ENCODE measurements at places on chromosomes 5 and 9.
A peak's percentile ranks its signal among the peaks of the same experiment; 100 is the strongest.

DNA sequence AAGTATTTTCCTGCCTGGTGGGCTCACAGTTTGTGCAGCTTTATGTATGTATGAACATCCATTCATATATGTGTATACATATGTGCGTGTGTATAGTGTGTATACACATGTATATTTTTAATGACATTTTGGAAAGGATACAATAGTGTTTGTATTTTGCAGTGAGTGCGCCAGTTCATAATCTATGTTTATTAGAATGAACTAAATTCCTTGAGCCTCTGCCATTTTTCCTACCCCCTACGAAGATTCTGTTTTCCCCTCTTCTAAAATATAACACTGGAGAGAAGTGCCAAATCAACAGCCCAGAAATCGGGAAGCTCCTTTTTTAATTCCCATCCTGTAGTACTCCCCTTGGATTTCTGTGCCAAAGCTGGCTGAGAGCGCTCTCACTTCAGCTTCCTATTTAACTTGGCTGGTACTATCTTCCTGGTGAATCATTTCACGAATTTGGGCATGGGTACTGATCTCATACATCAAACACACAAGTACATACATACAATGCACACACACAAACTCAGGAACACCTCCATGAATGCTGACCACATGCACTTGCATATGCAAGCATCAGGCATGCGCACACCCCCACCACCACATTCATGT lies 578.4 kb upstream of the WWC1 start:
- no peak for DNase-seq

GRCh38 chr9:21564175-21564574 lies 82.1 kb upstream of the IFNE start:
- no peak for DNase-seq

DNA sequence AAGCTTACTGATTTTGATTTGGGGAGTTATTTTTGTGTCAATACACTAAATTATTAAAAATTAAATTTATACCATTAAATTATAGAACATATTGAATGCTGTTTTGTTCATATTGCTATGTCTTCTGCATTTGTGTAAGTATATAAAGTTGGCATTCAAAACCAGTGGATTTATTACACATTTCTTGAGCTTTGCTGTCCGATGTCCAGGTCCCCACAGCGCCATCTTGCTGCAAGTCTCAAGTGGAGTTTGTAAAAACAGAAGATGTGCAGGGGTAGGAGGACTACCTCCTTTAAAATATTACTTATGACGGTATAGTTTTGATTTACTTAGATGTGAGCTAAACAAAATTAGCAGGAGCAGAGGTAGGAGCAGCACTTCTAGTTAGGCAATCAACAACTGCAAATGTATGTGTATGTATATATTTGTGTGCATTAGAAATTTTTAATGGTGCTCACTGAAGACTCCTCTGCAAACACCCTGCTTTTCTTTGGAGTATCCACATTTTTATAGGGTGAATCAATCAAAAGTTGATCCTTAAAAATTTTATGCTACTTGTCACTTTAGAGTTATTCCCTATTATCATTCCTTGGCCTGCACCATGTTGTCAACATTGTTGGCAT lies 37.4 kb downstream of the CPEB4 start:
- no peak for DNase-seq

DNA sequence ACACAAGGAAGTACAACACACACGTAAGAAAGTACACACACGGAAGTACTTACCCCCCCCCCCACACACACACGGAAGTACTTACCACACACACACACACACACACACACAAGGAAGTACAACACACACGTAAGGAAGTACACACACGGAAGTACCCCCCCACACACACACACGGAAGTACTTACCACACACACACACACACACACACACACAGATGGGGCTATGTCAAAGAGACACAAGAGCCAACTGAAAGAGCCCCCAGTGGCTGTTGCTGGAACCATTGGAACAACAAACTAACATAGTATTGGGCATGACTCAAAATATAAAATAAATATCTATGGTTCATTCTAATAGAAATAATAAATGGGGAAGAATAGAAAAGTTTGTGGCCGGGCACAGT lies 4.9 kb upstream of the MAPK9 start:
- DNase-seq: no peak

- no peak for DNase-seq
These were observed 41.4 kb downstream of the PDE8B start for GRCh38 chr5:77251921-77252320.

- DNase-seq: no peak
These were observed 199.4 kb downstream of the SREK1 start for GRCh38 chr5:66343370-66344071.

DNA sequence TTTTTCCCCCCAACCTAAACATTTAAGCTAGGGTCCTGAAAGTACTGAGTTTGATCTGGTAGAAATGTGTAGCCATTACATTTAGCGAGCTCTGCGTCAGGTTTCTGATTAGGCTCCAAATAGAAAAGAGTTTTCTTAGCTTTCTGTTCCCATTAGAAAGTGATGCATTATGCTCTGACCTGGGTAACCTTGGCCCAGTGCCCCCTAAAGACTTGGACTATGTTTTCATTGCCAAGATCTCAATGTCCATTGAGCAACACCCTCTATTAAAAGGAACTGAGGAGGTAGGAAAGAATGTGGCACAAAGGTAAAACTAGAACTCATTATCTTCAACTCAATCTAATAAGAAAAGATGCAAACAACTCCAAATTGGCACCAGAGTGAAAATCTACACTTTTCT lies 358.9 kb upstream of the PCSK5 start:
- DNase-seq: no peak

GRCh38 chr9:99465231-99465907 lies 243.3 kb downstream of the SEC61B start:
- DNase-seq: no peak

GRCh38 chr5:390623-391491 lies 52.1 kb upstream of the EXOC3 start:
- no peak for DNase-seq

DNA sequence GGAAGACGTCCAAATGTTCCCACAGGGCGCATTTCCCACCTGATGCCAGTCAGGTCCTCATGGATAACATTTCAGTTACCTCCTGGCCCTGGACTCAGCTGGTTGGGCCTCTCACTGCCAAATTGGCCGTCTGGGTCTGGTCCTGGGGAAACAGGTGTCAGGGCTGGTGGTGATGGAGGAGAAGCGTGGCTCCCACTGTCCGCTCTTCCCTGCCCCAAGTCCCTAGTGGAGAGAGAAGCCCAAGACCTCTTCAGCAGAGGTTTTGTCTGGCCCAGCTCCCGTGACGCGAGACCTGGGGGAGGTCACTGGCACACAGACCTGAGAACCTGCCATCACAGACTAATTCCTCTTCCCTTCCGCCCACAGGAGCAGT lies 27.8 kb upstream of the PRDM12 start:
- DNase-seq: no peak

DNA sequence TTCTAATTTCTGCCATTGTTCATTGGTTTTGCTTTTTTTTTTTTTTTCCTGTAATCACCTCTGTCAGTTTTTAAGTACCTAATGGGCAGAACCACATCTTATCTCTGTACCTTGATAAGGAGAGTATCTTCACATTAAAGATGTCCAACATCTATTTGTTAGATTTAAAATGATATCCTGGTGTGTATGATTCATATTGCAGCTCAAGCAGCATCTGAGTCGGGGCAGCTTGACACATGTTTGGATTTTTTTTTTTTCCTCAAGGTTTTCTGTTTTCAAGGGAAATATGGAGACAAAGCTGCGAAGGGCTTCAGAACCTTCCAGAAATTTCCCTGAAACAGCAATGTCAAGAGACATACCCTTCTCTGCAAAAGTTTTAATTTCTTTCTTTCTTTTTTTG lies 164.7 kb downstream of the DOCK2 start:
- no peak for DNase-seq

GRCh38 chr5:38509185-38509584 lies 47.3 kb downstream of the LIFR start:
- no peak for DNase-seq

DNA sequence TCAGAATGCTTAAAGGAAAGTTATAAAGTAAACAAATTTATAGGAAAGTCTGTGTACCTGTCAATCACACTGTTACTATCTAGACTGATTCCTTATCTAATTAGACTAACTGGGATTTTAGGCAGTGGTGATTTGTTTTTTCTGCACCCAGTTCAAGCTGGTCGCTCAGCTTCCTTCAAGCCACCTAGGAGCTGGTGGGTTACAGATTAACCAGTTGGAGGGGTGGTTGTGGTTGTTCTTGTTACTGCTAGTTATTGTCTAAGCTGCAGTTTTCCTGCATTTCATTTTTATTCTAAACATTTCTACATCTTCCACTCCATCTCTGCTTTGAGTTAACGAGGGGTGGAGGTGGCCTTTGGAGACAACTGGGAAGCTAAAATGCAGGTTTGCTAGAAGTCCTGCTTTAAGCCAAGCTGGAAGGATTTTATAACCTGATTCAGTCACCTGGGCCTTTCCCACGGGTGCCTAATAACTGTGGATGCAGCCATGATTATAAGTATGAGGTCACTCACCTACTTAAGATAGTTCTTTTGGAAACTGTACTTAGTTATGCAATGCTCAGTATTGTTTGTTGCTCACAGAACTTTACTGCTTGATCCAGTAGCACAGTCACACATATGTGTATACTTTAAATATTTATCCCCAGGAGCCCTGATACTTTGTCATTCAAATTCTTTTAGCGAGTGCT lies 303.9 kb upstream of the DAP start:
- DNase-seq: no peak

- DNase-seq: no peak
These were observed 629 bp upstream of the CD74 start for GRCh38 chr5:150413176-150413901.

DNA sequence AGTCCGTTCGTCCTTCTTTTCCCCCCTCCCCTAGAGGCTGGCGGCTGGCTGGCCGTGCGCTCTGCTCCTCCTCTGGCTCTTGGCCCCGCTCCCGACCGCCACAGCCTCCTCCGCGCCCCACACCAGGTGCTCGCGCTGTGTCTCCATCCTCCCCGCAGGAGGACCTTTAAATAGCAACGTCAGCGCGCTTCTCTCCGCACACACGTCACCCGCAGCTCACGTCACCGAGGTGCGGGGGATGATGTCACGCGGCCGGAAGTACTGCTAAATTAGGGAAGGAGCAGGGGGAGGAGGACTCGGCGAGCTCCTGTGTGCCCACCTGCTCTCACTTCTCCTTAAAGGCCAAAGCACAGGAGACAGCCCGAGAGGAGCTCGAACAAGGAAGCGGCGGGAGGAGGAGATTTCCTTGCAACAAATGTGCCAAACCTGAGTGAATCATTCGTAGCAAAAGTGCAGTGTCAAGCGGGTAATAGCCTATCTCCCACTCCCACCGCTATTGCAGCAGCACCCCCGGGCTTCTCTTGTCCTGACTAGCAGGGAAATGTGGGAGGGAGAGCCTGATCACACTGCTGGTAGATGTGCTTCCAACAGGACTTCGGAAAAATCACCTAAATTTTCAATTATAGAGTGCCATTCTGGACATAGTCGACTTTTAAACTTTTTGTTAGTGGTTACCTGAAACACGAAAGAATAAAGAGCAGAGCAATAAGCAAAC lies 614 bp upstream of the HOMER1 start:
- DNase-seq: peak; percentile 81

DNA sequence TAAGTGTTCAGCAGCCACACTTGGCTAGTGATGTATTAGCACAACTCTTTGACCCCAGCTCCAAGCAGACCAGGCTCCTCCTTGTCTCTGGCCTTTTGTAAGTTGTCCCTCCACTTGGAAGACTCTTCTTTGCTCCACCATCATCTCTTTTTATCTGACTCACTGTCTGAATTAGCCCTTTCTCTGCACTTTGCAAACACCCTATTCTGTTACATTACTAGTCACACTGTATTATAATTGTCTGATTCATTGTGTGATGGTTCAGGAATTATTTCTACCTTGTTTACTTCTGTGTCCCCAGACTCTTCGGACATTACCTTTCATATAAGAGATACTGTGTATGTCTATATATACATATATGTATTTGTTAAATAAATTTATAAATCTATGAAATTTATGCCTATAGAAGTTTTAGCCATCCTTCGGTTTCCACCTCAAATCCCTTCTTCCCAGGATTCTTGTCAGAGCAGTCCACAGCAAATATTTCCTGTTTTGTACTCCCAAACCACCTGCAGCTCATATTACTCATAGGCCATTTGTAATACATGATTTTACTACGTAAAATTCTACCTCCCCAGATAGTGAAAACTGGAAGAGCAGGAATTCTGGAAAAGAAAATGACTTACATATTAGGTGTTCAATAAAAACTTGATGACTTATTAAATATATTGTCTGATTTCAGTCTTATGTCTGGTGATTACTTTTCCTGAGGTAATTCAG lies 69.0 kb downstream of the MTAP start:
- no peak for DNase-seq

DNA sequence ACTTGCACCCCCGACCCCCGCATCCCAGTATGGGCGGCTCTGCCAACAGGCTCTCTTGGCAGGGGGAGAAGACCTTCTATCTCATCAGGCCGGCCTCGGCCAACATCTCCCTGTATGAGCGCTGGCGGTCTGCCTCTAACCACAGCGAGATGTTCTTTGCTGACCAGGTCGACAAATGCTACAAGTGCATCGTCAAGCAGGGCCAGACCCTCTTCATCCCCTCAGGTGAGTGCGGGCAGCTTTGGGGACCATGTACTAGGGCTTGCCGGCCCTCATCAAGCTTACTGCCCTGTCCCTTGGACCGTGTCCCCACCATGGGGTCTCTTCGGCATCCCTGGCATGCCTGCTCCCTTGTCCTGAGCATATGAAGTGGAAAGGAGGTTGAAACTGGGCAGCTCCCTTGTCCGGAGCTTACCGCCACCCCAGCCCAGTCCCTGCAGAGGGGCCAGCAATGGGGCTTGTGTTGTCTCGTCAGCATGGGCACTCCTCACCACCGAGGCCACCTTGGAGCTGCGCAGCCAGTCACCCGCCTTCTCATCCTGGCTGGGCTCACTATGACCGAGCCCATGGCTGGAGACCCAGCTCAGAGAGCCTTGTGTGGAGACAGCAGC lies 78.1 kb downstream of the PHF2 start:
- no peak for DNase-seq

- no peak for DNase-seq
These were observed 49.5 kb downstream of the APBA1 start for GRCh38 chr9:69622676-69623075.
